CD4-positive, alpha-beta T cell treated with Interleukin-17A for 4 hours (primary cell): ENCODE measurements at places on chromosomes 12 and 14.

DNA sequence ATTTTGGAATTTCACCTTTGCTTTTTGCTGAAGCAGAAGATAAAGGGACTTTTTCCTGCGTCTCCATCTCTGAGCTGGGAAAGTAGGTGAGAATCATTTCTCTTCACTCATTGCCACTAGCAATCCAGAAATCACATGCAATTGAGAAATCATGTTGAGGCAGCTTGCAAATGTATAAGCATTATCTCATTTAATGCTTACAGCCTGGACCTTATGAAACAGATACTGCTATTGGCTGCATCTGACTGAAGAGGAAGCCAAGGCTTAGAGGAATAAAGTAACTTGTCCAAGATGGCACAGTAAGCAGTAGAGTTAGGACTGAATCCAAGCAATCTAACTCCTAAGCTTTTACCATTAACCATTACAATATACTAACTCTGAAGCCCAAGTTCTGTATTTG lies 122.4 kb downstream of the FIGNL2 start:
- no peak for DNase-seq

DNA sequence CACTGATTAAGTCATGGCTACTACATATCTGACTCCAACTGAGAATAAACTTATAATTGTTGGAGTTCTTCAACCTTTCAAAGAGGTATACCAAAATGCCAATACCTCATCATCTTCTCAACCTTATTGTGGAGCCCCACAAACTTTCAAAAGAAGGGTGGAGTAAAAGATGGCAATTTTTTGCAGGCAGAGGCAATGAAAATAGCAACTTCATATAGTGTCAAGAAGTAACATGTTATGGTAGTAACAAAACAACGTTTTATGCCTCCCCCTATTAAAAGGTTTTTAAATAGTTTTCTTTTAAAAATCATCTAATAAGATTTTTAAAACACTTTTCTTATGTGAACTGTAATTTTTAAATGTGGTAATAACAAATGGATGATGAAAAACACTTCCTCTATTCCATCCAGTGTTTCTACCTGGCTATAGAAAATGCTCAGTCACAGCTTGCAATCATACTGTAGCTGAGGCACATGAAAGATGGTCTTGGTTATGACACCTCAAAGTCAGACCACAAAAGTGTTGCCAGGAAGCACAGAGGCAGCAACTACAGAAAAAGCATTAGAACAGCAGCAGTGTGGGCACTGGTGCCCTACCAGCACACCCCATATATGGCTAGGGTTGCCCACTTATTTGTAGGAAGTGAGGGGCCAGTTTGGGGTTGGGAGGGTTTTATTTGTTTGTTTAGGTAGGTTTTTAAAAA lies 7.0 kb downstream of the PPP1R12A start:
- DNase-seq: peak; percentile 54

GRCh38 chr12:51009056-51009440 lies 17.1 kb downstream of the SLC11A2 start:
- DNase-seq: peak; percentile 76

GRCh38 chr14:57883061-57883460 lies 17.2 kb upstream of the SLC35F4 start:
- DNase-seq: no peak

GRCh38 chr12:93673084-93673483 lies 4.1 kb upstream of the CRADD start:
- DNase-seq: no peak

DNA sequence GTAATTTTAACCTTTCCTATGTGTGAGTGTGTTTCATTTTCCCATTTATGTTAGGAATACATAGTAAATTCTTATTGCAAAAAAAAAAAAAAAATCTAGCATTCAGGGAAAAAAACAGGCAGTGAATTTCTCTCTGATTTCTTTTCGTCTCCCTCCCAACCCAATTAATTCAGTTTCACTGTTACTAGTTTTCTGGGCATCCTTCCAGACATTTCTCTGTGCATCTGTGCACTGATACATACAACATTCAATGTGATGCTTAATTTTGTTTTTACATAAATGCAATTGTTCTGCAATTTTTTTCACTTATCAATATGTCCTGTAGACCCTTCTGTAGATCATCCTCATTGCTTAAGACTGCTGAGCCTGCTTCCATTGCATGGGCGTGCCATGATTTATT lies 694.3 kb upstream of the TBX3 start:
- DNase-seq: no peak

DNA sequence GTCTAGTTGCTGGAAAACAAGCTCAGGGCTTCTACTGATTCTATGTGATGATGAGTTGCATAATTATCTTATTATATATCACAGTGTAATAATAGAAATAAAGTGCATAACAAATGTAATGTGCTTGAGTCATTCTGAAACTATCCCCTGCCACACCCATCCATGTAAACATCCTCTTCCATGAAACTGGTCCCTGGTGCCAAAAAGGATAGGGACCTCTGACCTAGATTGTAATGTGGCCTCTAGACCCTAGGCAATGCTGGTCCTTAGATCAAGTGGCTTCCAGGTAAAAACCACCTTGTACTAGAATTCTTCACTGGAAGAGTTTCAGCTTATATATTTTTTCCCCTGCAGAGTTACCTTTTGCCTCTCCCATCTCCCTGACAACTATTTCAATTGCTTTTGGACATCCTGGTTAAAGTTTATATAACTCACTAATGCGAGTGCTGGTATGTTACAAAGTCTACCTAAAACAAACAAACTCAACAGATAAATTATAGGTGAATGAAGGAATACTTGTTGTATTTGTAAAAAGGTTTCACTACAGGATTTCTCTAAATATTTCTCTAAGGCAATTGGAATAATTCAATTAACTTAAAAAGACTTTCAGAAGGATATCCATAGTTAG lies 462.5 kb downstream of the NAV3 start:
- DNase-seq: no peak

- no peak for DNase-seq
Measured at GRCh38 chr12:62239571-62239970, 20.6 kb upstream of the USP15 start.

- DNase-seq: no peak
Measured at GRCh38 chr14:50855558-50855957, 16.3 kb upstream of the ABHD12B start.

DNA sequence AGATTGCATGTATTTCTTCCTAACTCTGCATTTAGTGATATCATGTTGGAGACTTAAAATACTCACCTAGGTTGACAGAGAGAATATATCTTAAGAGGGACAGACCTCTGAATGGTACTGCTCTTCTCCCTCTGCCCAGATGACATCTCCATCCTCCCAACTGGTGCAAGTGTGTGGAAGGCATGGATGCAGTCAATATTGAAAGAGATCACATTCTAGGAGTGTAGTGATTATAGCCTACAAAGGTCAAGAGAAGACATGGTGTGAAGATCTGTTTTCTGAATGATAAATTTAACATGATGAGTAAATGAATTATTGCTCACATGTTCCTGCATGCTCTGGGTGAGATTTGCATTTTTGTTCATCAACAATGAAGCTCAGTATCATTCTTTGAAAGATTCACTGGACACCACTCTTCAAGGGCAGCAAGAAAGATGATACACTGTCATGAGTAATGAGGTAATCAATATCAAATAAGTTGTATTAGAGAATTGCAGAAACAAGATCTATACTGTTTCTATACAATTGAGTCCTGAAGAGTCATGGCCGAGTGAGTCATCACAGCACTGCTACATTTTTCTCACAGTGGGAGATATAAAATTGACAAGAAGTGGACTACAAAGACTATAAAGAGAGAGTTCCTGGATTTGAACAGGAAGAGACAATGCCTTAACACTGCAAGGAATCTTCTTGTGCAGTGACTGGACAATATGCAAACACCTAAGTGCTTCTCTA lies 183.3 kb upstream of the KRR1 start:
- no peak for DNase-seq

- no peak for DNase-seq
Measured at GRCh38 chr14:56885825-56886224, 75.5 kb upstream of the OTX2 start.

GRCh38 chr12:77104286-77104685 lies 38.9 kb upstream of the E2F7 start:
- no peak for DNase-seq

- no peak for DNase-seq
Measured at GRCh38 chr14:63855281-63855680, 2.5 kb downstream of the SYNE2 start.

- peak; percentile 71 for DNase-seq
Measured at GRCh38 chr12:21527451-21528180, 1.5 kb downstream of the SPX start.

- no peak for DNase-seq
Measured at GRCh38 chr12:16148938-16149337, 128.5 kb downstream of the SLC15A5 start.

GRCh38 chr14:98470663-98471062 lies 801.3 kb downstream of the BCL11B start:
- DNase-seq: no peak

GRCh38 chr14:94380225-94381148 lies 7.9 kb downstream of the SERPINA1 start:
- DNase-seq: no peak

DNA sequence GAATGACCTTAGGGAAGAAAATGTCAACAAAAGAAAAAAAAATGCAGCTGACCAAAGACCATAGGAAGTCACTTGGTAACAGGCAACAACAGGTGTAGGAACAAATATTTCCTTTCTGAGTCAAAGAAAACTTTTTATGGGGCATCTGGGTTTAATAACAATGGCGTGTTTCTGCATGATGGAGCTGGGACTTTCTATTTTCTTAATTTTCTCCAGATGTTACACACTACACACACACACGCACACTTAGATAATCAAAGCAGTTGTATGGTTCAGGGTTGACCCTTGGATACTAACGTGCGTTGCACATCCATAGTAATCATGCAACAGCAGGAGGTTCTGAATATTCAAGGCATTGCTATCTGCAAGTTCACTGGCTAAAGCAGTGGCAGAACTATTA lies 47.9 kb upstream of the NTF3 start:
- no peak for DNase-seq

DNA sequence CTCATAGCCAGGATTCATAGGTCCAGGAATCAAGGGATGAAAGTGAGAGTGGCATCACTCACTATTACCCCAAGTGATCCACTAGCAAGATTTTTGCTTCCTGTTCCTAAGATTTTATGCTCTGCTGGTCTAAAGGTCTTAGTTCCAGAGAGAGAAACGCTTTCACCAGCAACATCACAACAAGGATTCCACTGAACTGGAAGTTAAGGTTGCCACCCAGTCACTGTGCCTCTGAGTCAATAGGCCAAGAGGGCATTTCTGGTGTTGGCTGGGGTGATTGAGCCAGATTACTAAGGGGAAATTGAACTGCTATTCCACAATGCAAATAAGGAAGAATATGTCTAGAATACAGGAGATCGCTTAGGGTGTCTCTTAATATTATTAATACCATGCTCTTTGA lies 142.5 kb upstream of the ARID2 start:
- DNase-seq: no peak

- no peak for DNase-seq
Measured at GRCh38 chr12:122187466-122187865, 4.5 kb downstream of the LRRC43 start.

GRCh38 chr12:124525455-124525854 lies 42.0 kb downstream of the NCOR2 start:
- no peak for DNase-seq

GRCh38 chr14:32102152-32102787 lies 25.2 kb downstream of the ARHGAP5 start:
- DNase-seq: peak; percentile 7

- DNase-seq: no peak
Measured at GRCh38 chr14:51018521-51018920, 74.2 kb upstream of the PYGL start.
